Osteocyte (in vitro differentiated cells): ENCODE measurements at places on chromosomes 1 and 21. TPM values are rescaled to one million over a fixed set of nuclear protein-coding genes. Genes with fewer than 3 reads are reported as not detected.

Gene NR1I3
- not detected in 2 replicates for total RNA-seq

DNA sequence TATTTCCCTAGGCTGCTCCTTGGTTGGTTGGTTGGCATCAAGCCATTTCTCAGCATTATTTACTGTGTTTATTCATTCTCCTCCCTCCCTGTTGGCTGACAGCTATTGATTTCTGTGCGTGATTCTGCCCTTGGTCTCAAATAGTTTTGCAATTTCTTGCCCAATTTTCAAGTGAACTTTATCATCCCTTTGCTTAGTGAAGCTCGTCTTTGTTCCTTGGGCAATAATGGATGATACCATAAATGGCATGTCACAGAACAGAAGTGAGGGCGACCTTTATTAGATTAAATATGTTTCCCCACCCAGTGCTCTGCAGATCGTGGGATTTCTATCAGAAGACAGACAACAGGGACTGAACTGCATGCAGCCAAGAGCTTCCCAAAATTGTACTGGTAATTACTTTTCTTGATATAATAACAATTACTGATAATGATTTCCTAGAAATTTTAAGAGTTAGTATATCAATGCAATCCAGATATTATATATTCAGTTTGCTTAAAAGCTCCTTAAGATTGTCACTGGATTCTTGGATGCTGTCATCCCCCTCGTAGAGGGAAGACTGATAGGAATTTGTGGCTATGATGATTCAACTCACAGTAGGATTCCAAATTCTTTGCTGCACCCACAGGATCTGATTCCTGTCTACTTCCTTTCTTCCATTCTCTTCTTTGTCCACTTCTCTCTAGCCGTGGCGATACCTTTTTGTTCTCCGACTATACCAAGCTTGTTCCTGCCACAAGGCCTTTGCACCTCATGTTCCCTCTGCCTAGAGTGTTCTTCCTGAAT, 122.1 kb upstream of the KAZN start:
- DNase-seq = no peak

Gene IGSF21
- total RNA-seq = not detected in 2 replicates

- DNase-seq = no peak
Observed at GRCh38 chr1:2270260-2271100, 42.4 kb downstream of the SKI start.

GRCh38 chr21:31780944-31781343, 49.0 kb upstream of the SCAF4 start:
- DNase-seq = no peak

GRCh38 chr1:5828308-5828935, 163.8 kb downstream of the NPHP4 start:
- no peak for DNase-seq

DNA sequence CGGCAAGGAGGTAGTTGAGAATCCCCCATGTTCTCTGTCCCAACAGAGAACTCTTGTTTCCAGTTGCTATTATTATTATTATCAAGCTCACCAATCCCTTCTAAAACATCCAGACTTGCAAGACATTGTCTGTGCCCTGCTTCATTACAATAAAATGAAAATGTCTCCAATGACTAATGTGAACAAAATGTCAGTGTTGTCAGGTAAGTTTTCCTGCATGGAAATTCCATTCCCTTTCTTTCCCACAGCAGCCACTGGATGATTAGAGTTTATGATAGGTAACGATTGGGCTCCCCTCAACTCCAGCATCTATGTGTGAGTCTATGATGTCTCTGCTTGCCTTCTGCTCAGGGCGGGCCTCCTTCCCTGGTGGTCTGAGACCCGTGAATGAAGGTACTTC, 8.9 kb upstream of the DYRK1A start:
- DNase-seq = no peak

DNA sequence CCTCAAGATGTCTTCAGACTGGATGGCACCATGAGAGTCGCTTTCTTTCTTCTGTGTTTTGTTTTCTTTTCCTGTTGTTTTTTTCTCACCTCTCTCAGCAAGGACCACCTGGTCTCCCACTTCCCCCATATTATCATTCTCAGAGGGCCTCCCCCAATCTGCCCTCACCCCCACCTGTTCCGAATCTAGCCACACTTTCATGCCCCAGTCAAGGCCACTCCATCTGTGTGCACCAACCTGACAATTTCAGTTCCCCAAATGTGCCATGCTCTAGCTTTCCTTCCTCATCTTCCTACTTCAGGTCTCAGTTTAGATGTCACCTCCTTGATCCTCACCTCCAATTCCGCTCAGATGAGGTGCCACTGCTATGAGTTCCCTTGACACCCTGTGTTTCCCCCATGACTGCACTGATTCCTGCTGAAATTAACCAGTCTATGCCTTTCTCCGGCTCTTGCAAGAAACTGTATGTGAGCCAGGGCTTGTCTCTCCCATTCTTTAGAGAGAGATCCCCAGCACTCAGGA, 146.2 kb downstream of the PLPP3 start:
- DNase-seq = no peak

DNA sequence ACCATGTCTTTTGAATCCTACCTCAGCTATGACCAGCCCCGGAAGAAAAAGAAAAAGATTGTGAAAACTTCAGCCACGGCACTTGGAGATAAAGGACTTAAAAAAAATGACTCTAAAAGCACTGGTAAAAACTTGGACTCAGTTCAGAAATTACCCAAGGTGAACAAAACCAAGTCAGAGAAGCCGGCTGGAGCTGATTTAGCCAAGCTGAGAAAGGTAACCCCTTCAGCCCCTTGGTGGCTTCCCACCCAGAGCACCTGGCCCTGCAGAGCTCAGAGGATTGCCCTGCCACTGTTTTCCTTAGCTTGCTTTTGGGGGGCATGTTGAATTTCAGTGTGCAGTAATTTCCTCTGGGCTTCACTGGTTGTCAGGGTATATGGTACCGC, 8.5 kb downstream of the ELOA start:
- DNase-seq = no peak

DNA sequence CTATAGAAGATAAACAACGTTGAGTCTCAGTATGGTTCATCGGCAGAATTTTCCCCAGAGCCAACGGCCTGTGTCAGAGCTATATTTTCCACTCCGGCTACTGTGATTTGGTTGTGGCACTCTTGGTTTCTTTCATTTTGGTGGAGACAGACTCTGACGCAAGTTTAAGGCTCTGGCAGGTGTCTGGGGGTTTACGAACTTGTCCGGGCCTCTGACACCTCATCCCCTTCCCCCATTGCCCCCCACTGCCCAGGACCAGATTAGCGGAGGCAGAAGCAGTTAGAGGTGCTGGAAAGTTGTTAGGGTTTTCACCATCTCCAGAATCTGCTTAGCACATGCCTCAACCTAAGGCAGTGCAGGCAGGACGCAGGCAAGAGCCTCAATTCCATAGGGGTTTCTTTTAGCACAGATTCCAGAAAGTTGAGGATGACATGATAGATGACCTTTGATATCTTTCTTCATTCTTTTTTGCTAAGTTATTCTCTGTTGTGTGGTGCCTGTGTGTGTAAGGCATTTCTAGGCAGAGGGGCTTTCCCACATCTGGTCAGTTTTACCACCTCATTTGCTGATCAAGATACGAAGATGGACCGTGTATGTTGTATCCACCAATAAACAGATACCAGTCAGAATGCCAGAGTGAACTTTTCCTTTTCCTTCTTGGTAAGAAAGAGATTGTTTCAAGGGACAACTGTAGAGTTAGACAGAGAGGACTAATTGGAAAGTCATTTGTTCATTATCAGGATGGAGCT, 18.4 kb upstream of the IL10 start:
- no peak for DNase-seq

Gene FALEC
- not detected in 2 replicates for total RNA-seq
